ENCODE measurements at places on chromosomes 16 and 17.

DNA sequence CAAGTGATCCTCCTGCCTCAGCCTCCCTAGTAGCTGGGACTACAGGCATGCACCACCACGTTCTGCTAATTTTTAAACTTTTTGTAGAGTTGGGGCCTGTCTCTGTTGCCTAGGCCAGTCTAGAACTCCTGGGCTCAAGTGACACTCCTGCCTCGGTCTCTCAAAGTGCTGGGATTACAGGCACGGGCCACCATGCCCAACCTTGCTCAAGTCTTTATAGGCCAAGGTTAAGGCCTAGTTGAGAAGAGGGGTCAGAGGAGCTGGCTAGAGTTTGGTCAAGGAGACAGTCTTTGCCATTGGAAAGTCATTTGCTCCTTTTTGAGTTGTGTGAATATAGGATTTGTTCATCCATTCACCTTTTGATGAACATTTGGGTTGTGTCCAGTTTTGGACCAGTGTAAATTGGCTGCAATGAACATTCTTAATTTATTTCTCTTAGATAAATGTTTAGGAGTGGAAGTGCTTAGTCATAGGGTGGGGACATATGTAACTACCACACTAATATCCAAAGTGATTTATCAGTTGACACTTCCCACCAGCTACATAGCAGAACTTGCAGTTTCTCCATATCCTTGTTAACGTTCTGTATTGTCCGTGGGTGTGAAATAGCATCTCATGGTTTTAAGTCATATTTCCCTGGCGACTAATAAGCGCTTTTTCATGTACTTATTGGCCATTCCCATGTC, 30.7 kb upstream of the ARHGAP17 start:
- DNase-seq: no peak

- no peak for DNase-seq
Measured at GRCh38 chr16:2773188-2773968, 3.7 kb downstream of the ELOB start.

- no peak for DNase-seq
Measured at GRCh38 chr16:87765473-87765775, 362 bp downstream of the KLHDC4 start.

GRCh38 chr16:1057252-1057932, 15.2 kb upstream of the SSTR5 start:
- no peak for DNase-seq

DNA sequence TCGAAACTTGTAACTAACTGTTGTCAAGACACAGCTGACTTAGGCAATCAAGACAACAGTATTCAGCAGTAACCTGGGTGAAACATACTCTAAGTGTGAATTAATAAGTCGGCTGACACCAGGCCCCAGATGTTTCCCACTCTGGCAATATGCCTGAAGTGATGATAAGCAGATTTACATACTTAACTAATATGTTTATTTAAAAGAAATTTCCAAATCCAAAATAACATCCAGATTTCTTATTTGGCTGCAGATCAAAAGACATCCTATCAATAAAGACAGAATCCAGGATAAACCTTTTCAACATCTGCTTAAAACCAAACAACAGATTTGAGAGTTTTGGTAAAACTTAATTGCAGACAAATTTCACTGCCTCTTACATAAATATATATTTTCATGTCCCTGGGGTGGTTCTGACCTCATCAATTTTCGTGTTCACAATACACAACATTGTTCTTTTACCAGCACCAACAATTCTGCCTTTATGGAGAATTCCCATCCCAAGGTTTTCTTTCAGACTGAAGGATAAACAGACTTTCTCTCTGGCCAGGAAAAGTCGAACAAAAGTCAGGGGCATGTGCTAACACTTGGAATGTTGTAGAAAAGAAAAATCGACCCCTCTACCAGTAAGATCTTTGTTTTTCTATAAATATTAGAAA, 45.1 kb upstream of the TOX3 start:
- DNase-seq: no peak

DNA sequence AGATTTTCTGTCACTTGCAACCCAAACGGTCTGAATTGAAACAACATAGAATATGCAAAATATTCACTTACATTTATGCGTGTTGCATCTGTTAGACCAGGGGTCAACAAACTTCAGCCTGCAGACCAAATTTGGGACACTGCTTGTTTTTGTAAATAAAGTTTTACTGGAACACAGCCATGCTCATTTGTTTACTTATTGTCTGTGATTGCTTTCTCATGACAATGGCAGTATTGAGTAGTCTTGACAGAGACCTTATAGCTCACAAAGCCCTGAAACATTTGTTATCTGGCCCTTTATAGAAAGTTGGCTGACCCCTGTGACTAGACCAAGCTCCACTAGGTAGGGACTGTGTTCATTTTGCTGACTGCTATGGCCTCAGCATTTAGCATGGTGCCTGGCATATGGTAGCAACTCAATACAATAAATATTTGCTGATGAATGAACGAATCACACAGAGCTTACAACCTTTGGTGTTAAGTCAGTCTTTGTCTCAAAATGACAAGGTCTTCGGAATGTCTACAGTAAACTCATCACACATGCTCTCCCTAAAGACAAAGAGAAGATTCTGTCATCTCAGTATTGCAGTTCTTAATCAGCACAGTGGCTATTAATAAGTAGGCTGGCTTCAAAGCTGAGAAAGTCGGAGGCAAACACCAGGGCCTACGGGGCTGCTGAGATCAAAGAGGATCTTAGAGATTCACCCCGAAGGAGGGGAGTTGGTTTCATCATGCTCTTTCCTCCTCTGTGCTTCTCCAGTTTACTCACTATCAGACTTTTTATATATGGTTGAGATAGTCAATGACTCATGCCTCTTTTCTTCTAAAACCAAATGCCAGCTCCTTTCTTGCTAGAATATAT, 95.2 kb upstream of the AXIN2 start:
- no peak for DNase-seq

- DNase-seq: peak; percentile 50
Measured at GRCh38 chr16:82660075-82660645, 33.4 kb downstream of the CDH13 start.

GRCh38 chr17:39218906-39219305, 6.8 kb downstream of the STAC2 start:
- no peak for DNase-seq

GRCh38 chr16:440627-441026, 15.2 kb downstream of the RAB11FIP3 start:
- no peak for DNase-seq

GRCh38 chr17:8658810-8659209, 28.3 kb upstream of the MYH10 start:
- DNase-seq: no peak

- DNase-seq: peak; percentile 34
Measured at GRCh38 chr17:34703533-34703932, 124.2 kb downstream of the TMEM132E start.

DNA sequence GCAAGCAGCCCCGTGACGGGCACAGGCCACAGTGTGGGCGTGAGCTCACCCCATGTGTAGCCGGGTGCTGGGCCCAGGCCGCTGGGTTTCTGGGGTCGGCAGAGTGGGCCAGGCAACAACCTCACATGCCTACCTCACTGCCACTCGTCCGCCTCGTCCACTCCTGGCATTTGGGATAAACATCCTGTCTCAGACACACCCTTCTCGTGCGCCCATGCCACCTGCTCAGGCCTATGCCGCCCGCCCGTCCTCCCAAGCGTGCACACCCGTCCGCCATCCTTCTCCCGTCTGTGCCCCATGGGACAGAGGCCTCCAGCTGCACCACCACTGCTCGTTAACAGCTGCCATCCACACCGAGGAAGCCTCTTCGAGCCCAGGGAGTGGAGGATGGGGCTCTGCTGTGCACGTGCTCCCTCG, 64.3 kb downstream of the KLHDC4 start:
- DNase-seq: no peak

DNA sequence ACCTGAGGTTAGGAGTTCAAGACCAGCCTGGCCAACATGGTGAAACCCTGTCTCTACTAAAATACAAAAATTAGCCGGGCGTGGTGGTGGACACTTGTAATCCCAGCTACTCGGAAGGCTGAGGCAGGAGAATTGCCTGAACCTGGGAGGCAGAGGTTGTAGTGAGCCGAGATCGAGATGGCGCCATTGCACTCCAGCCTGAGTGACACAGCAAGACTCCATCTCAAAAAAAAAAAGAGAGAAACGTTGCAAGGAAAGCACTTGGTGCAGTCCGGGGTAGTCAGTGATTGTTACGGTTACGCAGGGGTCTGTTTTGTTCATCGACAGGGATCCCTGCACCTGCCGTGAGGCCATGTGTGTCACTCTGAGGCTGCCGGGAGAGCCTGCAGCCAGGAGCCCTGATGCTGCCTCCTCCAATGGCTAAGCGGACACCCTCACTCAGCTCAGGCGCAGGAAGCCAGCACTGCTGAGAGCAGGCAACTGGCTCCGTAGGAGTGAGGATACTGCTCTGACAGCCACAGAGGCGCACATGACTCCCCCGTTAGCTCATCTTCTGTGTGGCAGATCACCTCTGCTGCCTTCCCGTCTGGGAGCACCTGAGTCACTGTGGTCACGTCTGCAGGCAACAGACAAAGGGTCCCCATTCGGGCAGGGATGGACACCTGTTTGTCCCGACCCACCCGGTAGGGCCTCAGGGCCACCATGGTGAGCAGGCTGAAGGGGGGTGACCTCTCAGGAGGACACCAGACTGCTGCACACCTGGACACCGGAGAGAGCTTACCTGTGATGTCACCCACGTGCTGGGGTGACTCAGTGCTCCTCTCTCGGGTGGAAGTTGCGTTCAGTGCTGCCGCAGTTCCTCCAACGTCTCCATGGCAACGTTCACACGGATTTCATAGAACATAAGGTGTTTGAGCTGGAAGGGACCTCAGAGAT, 5.2 kb upstream of the RAB26 start:
- DNase-seq: no peak

GRCh38 chr16:24972608-24973220, 42.5 kb downstream of the ARHGAP17 start:
- no peak for DNase-seq

DNA sequence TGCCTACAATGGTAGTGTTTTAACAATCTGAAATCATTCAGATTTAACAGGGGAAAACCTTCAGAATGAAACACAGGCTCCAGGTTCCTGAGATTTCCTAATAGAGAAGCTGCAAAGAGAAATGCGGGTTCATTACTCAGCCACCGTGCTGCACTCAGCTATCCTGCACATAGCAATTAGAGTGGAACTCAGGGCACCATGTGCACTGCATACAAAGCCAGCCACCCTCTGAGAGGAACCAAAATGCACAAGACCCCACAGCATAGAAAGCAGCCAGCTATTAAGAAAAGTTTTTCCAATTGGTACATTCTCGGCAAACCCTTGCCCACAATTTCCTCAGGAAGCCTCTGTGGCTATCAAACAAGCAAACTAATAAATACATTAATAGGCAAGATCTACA, 37.4 kb downstream of the TOM1L2 start:
- no peak for DNase-seq

DNA sequence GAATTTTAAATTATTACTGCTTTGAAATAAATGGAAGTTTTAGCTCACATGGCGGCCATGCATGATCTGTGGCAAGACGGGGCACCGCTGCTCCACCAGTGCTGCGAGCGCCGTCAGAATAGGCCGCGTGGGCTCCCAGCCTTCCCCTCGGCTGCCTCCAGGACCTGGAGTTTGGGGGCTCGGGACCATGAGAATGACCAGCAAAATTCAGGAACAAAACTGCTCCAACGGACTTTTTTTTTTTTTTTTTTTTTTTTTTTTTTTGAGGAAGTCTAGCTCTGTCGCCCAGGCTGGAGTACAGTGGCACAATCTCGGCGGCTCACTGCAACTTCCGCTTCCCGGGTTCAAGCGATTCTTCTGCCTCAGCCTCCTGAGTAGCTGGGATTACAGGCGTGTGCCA, 38.3 kb upstream of the AKAP1 start:
- no peak for DNase-seq

GRCh38 chr17:41683441-41684007, 5.2 kb upstream of the EIF1 start:
- no peak for DNase-seq

- no peak for DNase-seq
Measured at GRCh38 chr17:28834420-28834819, 8.2 kb downstream of the FAM222B start.

DNA sequence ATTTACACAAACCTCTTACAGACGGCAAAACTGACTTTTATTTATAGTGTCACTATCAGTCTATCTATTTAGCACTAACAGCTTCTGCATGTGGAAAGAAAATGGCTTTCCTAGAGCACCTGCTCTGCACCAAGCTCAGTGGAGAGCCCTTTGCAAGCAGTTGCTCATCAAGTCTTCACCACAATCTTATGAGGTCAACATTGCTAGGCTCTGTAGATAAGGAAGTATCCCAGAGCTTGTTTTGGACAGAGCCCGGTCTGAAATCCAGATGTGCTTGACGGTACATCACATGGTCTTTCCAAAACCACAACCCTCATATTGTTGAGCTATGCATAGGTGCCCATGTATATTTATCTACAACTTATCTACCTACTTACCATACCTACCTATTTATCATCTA, 572.7 kb upstream of the CDH5 start:
- no peak for DNase-seq

- peak; percentile 35 for DNase-seq
Measured at GRCh38 chr17:19992803-19993713, 15.4 kb upstream of the AKAP10 start.

DNA sequence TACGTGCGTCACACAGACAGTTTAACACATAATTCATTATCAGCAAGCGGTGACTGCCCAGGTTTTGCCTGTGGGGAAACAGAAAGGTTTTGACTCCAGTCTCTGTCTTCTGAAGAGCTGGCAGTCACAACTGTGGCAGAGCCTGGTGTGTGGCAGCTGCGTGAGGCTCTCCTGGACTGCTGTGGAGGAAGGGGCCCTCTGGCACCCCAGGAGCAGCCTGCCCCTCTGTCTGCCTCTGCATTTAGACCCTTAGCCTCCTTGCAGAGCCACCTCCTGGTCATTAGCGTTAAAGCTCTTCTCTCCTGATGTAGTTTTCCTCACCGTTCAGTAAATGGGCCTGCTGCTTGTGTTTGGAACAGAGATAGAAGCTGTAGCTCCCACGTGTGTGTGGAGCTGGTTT, 10.9 kb downstream of the RAB40C start:
- no peak for DNase-seq

- no peak for DNase-seq
Measured at GRCh38 chr16:57244463-57244766, 644 bp upstream of the ARL2BP start.

Data from SK-N-MC (cell line).